ENCODE measurements at places on chromosomes 12 and 14.
A peak's percentile ranks its signal among the peaks of the same experiment; 100 is the strongest.

GRCh38 chr14:58299401-58300330 lies 1.3 kb downstream of the ARID4A start:
- peak; percentile 17 for DNase-seq

DNA sequence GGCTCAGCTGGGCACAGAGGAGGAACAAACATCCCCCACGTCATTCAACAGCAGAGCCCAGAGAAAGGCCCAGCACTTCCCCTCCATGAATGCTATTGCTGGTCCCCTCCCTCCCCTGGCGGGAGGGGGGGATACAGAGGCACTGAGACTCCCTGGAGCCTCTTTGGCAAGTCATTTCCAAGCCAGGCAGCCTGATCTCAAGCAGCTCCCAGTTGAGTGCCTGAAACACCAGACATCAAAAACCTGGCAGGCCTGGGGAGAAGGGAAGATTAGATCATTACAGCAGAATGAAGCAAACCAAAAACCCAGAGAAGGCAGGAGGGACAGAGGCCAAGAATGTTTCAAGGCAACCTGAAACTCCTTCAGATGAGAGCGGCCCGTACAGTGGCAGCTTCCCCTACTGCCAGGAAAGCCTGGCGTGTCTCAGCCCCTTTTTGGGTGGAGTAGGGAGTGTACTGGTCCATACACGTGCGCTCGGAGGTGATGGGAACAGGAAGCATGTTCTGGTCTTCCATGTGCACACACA lies 92.1 kb downstream of the LRRC74A start:
- peak; percentile 70 for DNase-seq

GRCh38 chr12:124621296-124621660 lies 53.9 kb upstream of the NCOR2 start:
- DNase-seq = no peak

- DNase-seq = peak; percentile 80
Measured at GRCh38 chr14:24259282-24260025, 3.5 kb downstream of the TGM1 start.

DNA sequence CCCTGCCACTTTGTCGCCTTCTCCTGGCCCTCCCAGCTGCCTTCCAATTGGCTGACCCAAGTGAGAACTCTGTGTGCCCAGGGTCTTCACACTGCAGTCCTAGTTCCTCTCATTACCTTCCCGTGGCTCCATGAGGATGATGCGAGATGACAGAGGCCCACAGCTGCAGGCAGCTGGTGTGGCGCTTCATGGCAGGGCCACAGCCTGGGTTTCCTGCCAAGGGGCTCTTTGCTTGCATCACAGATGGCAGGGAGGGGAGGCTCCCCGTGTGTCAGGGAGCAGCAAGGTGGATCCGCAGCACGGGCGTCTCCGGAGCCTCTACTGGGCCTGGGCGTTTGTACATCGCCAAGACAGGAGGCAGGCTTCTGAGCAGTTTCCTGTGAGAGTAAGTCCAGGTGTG lies 28.9 kb downstream of the DEGS2 start:
- DNase-seq = no peak

GRCh38 chr14:41913398-41913797 lies 306.7 kb downstream of the LRFN5 start:
- DNase-seq = no peak

DNA sequence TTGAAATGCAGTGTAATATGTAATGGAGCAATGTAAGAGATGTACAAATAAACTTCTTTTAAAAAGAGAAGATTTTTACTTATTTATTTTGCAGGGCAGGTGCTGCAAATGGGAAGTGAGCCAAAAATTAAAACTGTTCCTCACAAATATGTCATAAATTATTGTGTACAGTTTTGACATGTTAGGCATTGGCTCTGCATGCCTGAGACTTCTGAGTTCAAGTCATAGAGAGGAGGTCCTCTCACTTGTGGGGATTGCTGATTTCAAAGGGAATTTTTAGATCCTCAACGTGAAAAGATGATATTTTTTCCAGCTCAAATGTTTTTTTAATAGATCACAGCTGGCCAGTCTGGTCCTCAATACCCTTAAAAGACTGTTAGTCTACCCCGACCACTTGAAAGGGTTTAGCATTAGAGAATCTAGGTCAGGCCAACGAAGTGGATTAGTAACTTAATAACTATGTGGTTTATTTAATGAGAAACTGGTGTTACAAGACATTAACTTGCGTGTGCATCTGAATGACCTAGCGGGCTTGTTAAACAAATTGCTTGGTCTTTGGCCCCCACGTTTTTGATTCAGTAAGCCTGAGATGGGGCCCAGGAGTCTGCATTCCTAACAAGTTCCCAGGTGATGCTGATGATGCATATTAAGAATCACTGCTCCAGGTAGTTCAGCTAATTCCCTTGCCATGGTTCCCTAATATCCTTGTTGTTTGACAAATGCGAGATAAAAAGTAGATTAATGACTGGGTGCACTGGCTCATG lies 30.9 kb upstream of the WDR89 start:
- no peak for DNase-seq

DNA sequence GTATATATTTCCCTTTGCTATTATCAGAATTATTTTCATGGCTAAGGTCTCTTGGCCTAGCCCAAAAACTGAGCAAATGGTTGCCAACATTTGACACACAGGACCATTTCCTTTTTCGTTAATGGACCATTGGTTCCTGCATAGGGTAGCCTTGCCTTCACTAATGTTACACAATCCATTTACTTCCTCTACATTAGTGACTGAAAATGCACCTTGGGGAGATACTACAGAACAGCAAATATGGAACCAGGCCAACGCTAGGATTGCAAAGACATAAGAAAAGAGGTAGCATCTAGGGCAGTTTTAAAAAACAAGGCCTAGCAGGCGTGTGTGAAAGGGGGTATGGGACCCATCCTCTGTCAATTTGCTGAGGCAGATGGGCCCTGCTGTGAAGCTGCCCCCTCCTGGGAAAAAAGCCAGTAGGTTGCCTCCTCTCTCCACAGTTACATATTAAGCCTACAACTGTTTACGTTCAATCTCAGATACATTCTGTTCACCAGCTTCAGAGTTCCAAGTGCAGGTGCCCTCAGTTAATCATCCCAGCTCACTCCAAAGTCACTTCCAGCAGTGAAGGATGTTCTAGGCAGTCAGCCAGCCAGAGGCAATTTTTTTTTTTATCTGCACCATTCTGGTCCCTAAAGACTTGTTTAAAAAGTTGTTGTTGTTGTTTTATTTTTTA lies 15.0 kb downstream of the AQP6 start:
- no peak for DNase-seq

- no peak for DNase-seq
Measured at GRCh38 chr14:55138091-55138490, 9.0 kb downstream of the LGALS3 start.

DNA sequence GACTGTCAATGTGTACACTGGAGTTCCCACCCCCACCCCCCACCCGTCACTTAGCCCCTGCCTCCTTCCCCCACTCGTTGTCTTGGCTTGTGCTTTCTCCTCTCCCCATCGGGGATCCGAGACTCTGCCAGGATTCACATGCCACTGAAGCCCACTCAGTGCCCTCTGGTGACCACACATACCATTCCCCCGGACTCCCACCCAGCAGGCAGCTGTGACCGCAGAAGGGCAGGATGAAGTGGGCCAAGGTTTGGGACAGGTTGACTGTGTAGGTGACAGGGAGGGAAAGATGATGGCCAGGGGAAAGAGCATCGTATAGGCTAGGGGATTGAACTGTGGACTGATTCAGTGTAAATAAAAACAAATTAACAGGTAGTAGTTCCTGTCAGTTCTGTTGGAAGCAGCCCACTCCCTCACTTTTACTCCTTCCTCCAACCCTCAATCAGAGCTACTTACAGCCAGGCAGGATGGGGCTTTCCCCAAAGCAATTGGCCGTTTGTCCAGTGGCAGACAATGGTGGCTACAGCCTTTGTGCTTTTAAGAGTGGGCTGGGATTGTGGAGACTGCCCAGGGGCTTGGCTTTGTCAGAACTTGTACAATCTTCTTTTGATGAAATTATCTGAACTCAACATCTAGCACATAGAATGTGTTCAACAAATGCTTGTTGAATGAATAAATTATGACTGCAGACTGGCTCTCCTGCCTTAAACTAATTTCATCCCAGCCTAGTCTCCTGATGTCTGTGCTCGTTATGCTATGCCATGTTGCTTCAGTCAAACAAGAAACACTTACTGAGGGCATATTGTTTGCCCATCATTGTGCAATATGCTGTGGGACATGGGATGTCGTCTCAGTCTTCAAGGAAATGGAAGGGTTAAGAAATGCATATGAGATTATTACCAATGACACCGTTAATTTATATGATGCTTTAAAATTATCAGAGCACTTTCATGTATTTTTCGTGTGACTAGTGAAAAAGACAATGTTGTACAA lies 30.2 kb downstream of the TTC9 start:
- DNase-seq = no peak

- no peak for DNase-seq
Measured at GRCh38 chr12:60535363-60535762, 939.5 kb downstream of the SLC16A7 start.

DNA sequence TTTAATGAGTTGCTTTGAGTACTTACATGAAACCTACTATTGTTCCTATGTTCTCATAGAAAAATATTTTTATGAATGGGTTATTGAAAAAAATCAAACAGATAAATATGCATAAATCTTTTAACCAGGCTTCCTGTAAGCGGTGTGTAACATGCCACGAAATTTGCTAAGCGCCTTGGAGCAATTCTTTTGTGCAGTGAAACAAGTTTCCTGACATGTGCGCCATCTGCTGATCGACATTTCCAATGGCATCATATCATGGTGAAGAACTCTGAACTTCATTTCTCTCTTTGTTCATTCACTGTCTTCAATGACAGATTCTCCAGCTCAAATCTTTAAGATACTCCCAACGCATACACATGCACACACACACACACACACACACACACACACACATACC lies 145.6 kb upstream of the NAV3 start:
- peak; percentile 16 for DNase-seq

DNA sequence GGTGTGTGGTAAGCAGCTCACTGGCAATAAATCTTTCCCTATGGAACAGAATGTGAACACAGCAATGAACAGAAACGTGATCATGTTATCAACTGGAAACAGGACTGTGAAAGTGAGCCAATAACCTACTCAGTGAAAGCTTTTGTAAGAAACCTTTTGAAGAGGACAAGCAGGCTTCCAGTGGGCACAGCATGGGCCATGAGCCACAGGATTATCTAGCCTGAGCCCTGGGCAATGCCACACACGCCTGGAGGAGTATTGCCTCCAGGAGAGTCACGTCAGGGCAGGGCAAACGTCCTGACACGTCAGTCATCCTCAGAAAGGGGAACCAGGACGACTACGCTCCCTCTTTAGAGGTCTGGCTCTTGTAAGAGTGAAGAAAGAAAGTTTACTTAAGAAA lies 32.3 kb downstream of the NRDE2 start:
- DNase-seq = no peak

GRCh38 chr12:50458606-50459005 lies 46.2 kb upstream of the DIP2B start:
- peak; percentile 4 for DNase-seq

- no peak for DNase-seq
Measured at GRCh38 chr14:100401031-100401692, 78.0 kb downstream of the SLC25A47 start.

GRCh38 chr12:124753228-124753591 lies 110.5 kb downstream of the SCARB1 start:
- no peak for DNase-seq

DNA sequence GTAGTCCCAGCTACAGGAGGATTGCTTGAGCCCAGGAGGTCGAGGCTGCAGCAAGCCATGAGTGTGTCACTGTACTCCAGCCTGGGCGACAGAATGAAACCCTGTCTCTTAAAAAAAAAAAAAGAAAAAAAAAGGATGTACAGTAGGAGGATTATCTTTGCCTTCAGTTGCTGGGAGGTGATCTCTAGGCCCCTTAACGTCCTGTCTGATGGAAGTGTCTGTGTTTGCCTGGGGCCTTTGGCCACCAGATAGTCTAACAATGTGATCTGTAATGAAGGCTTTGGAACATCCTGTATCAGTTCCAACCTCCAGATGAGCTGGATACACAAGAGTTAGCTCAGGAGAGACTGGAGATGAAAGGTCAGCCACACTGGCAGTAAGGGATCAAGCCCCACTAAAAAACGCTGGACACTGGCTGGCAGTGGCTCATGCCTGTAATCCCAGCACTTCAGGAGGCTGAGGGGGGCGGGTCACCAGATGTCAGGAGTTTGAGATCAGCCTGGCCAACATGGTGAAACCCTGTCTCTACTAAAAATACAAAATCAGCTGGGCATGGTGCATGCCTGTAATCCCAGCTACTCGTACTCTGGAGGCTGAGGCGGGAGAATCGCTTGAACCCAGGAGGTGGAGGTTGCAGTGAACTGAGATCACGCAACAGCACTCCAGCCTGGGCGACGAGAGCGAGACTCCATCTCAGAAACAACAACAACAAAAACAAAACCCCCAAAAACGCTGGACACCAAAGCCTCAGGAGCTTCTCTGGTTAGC lies 19.0 kb upstream of the HNF1A start:
- DNase-seq = no peak

GRCh38 chr14:104155513-104155912 lies 17.1 kb downstream of the KIF26A start:
- no peak for DNase-seq

DNA sequence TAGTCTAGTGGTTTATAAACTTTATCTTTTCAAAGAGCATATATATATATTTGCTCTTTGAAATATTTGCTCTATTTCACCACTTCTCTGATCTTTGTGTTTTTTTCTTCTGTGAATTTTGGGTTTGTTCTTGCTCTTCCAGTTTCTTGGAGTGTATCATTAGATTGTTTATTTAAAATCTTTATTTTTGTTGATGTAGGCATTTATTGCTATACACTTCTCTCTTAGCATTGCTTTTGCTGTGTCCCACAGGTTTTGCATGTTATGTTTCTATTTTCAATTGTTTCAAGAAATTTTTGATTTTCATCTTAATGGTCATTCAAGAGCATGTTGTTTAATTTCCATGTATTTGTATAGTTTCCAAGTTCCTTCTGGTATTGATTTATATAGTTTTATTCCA lies 69.1 kb downstream of the BRMS1L start:
- no peak for DNase-seq

DNA sequence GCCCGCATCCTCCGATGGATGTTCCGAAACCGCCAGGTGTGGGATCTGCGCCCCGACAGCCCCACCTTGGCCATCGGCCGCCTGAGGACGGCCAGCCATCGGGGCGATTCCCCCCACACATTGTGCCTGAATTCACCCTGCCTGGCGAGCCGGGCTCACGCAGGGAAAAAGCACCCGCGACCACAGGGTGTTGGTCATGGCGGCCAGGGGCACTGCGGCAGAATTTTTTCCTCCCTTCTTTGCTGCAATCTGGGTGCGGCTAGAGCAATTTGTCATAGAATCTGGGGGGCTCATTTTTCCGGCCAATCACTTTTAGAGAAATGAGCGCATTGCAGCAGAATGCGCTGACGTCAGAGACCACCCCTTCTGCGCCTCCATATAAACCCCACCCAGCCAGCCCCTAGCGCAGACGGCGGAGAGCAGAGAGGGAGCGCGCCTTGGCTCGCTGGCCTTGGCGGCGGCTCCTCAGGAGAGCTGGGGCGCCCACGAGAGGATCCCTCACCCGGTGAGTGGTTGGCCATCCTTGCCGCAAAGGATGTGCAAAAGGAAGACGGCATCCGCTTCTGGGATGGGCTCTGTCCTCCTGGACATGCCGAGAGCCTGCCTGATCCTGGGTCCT lies at the start of gene MEG3:
TSS of gene MEG3 (plus strand) at position 406 of the 619 bp plus-strand sequence.
- DNase-seq = no peak

All from hepatic stellate cell (primary cell).